Urothelium cell line (cell line): ENCODE measurements at places on chromosomes 1 and 21.
A peak's percentile ranks its signal among the peaks of the same experiment; 100 is the strongest.

DNA sequence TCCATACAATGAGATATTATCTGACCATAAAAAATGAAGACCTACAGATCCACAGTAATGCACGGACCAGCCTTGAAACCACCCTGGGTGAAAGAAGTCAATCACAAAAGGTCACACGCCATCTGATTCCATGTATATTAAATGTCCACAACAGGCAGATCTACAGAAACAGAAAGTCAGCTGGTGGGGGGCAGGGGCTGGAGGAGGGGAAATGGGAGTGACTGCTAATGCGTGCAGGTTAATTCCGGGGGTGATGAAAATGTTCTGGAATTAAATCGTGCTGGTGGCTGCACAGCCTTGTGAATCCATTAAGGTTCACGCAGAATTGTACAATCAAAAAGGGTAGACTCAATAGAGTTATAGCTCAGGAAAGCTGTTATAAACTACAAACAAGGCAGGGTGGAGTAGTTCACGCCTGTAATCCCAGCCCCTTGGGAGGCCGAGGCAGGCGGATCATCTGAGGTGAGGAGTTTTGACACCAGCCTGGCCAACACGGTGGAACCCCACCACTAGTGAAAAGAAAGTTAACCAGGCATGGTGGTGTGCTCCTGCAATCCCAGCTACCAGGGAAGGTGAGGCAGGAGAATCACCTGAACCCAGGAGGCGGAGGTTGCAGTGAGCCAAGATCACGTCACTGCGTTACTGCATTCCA lies 32.3 kb downstream of the ACOT7 start:
- no peak for DNase-seq

DNA sequence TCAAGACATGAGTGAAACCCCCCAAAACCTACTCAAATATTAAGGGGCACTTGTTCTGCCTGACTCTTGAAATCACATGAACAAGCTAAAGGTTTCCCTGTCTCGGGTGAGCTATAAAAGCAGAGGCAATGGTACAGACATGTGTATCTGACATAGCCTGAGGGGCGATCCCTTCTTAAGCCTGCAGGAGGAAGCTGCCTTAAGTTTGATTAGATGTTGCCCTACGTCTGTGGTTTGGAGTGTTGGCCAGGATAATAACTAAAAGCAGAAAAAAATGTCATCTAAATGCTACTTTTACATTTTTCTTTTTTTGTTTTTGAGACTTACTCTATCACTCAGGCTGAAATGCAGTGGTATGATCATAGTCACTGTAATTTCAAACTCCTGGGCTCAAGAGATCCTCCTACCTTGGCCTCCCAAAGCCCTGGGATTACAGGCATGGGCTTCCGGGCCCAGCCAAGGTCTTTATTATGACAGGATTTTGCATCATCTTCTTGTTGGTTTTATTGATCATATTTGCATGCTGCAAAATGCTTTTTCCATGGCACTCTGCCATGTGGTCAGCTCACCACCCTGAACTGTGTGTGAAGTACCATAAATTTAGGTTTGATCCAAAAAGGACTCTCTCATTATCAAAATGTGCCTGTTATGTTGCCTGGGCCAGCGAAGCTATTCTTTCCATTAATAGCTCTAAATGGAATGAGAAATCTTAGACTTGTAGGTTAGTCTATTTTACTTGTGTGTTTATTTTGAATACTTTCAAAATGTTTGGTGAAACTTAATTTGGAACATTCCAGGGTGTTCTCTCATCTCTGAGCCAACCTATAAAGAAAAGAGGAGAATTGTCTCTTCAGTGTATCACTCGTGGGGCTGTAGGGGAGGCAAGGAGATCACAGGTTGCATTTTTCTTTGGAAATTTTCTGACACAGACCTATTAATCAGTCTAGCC lies 15.0 kb upstream of the HMGN1 start:
- DNase-seq = no peak

DNA sequence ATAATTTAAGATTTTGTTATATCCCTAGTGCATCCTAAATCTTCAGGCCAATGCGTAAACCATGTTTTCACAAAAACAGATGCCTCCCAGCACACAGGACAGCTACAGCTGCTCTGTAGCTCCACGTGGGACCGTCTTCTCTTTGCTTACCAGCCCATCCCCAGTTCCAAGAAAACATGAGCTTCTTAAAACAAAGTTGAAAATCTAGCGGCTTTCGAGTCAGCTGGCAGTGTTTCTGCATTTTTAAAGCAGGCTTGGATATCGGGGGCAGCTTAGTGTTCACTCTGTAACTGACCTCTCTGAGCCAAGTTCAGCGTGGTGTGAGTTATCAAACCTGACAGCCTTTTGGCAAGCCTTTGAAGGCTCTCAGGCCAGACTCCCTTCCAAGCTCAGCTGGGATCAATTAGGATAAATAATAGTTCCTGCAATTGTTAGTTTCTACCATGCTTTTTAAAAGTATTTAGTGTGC lies 881.5 kb downstream of the LTN1 start:
- no peak for DNase-seq

DNA sequence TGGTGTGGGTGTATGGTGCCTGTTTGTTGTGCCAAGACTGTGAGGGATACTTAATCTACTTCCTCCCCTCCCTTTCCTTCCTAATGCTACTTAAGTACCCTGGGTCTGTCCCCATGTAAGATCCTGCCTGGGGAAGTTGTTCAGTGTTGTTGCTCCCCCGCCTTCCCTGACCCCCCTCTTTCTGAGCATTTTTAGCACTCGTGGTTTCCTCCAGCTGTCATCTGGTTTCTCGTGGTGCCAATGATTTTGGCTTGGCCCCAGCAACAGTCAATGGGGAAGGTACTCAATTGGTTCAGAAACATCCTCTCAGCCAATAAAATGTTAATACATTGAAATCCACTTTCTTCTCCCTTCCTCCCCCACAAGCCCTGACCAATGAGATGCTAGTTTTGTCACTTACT lies 8.0 kb upstream of the B4GALT3 start:
- DNase-seq = no peak

- DNase-seq = peak; percentile 55
These were observed at the start of gene LRRC7 for GRCh38 chr1:69567652-69568420. Gene LRRC7, plus strand, starts transcription at chr1:69567922. Its CDS starts 718 bp downstream, at chr1:69568640.

- DNase-seq = no peak
These were observed 61.6 kb downstream of the NME7 start for GRCh38 chr1:169305948-169306347.

- peak; percentile 76 for DNase-seq
These were observed 371 bp downstream of the SZRD1 start for GRCh38 chr1:16367258-16367967.

DNA sequence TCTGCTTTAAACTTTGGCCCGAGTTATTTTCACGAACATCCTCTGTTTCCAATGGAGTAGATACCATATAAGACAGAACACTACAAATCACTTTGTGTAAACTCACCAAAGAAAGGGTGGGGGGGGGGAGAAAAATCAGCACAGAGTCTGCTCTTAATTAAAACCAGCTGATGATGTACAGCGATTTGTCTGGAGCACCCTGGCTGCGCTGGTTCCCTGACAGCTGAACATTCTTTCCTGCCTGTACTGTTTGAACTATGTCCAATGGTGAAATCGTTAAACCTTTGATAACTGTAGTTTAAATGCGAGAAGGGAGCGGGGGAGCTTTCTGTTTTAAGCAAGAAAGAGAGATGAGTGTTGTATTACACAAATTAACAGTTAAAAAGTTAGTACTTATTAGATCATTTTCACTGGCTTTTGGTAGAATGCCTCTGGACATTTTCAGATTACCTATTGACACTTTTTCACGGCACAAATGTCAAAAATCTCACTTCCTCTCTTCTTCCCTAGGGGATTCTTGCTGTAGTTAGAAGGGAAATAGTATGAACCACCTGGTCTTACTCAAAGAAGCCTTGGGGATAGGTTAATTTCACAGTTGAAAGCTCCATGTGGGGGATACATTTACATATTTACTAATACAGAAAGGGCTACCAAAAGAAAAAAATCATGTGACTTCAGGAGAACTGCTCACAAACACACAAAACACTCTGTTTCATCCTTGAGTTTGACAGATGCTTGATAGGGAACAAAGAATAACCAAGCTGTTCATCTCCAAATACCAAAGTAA lies 140.2 kb upstream of the RUNX1 start:
- DNase-seq = no peak

- no peak for DNase-seq
These were observed 20.0 kb upstream of the CNN3 start for GRCh38 chr1:94946886-94947285.
